Kidney capillary endothelial cell (primary cell): ENCODE measurements at places on chromosomes 6 and 20.

DNA sequence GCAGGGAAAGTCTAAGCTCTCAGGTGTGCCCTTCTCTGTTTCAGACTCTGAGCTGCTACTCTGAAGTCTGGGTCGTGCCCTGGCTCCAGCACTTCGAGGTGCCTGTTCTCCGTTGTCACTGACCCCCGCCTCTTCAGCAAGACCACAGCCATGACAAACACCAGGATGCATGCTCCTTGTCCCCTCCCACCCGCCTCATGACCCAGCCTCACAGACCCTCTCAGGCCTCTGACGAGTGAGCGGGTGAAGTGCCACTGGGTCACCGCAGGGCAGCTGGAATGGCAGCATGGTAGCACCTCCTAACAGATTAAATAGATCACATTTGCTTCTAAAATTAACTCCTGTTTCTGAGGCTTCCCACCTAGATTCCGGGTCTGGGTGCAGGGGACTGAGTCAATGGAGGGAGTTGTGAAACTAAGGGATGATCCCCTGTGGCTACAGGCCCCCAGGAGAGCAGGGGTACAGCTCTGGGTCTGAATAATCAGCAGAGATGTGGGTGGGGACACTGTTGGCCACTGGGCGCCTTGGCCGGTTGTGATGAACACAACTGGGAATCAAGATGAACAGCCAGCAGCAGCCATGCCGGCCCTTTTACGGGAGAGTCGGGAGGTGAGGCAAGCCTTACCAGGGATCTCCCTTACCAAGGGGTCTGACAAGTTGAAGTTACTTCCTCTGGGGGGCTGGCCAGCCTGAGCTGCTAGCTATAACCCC lies 10.7 kb downstream of the CST7 start:
- DNase-seq, result no peak

DNA sequence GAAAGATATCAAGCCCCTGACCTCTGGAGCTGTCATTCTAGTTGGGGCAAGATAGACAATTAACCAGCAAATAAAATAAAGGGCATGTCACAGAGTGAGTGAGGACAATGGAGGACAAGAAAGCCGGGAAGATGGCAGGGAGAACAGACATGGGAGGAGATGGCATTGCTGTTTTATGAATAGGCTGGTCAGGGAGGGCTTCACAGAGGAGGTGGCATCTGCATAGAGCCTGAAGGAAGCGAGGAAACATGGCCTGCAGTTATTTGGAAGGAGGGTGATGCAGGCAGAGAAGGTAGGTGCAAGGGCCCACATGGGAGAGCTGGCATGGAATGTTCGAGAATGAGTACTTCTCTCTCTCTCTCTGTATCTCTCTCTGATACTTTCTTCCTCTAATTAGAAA lies 63.7 kb downstream of the EFCAB8 start:
- DNase-seq, result no peak

- DNase-seq, result no peak
Measured at GRCh38 chr6:129516787-129517186, 193.2 kb downstream of the ARHGAP18 start.

DNA sequence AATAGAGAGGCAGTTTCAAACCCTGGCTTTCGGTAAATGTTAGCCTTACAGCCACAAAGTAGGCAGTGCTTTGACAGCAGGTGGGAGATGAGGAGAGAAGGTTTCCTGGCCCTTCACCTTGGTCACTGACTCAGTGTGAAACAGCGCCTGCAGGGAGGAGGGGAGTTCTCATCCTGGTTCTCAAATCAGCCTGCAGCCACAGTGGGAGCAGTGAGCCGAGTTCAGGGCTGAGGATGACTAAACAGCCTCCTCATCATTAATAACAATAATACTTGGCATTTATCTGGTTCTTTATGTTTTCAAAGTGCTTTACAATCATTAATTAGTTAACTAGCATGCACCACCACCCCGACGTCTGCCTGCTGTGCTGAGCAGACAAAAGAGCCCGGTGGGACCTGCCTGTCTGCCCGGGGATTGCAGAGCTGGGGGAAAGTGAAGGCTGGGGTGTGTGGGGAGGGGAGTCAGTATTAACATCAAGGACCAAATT lies 59.6 kb downstream of the PRDM1 start:
- DNase-seq, result no peak

DNA sequence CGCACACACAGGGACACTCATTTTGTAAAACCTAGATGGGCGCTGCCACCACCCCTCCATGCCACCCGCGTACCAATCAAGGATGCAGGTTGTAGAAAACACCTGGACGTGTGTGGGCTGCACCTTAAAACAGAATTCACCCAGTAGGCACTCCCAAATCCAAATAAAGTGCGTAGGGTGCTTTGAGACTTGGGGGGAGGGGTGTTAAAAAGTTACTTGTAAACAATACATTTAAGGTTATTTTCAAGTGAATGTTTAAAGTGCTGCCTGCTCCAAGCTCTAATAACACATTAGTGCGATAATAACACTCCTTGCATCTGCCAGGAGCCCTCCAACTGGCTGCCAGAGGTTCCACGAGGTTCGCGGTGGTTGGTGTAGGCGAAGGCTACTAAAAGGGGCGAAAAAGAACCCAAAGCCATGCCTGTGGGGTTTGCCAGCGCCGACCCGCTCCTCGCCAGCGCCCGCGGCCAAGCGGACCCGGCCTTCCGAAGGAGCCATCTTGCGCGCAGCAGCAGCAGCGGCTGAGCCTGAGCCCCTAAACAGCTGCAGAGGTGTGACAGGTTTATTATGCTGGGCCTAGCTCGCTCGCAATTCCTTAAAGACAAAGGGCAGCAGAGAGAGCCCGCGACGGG lies 11.5 kb downstream of the FOXC1 start:
- DNase-seq, result no peak

- no peak for DNase-seq
Measured at GRCh38 chr6:35319346-35320030, 21.9 kb downstream of the DEF6 start.

DNA sequence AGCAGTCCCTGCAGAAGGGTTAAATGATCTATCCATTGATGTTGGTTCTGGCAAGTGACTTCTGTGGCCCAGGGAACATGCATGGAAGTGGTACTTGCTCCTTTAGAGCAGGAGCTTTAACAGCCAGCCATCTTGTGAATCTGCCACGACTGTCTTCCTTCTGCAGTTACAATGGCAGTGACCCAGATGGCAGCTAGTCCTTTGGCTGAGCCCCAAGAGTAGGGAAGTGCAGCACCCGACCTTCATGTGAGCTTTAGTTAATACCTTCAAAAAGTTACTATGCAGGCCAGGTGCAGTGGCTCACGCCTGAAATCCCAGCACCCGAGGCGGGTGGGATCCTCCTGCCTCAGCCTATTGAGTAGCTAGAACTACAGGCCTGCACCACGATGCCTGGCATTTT lies 66.4 kb downstream of the POPDC3 start:
- DNase-seq, result no peak

GRCh38 chr6:5896476-5897200 lies 110.1 kb downstream of the NRN1 start:
- DNase-seq, result no peak

GRCh38 chr6:90131614-90132423 lies 164.8 kb downstream of the BACH2 start:
- no peak for DNase-seq

- no peak for DNase-seq
Measured at GRCh38 chr20:3077618-3078134, 6.3 kb downstream of the OXT start.
